Stimulated activated effector memory CD8-positive, alpha-beta T cell treated with anti-CD3 and anti-CD28 coated beads, Interleukin-12 subunit alpha, Interleukin-12 subunit beta, amount 100 ng/mL, for 72 hours (primary cell): ENCODE measurements at places on chromosomes 16 and 17.
A peak's percentile ranks its signal among the peaks of the same experiment; 100 is the strongest.

DNA sequence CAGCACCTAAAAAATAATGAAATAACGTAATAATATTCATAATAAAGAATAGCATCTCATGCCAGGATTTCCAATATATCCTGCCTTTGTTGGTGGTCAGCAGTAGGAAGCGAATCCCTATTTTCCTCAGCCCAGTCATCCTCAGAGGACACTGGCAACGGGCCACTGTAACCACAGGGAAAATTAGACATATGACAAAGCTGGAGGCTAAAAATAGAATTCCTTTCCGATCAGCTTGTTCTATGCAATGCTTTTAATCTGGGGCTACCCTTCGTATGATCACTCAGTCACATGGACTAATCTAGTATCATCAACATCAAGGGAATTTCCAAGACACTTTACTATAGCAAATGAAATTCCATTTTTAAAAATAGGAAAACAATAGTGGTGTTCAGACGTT lies 246.9 kb upstream of the KCNJ16 start:
- DNase-seq: no peak

- DNase-seq: no peak
These were observed 89.3 kb downstream of the SMG6 start for GRCh38 chr17:2214047-2214928.

GRCh38 chr16:57635266-57636097 lies 7.1 kb downstream of the ADGRG1 start:
- no peak for DNase-seq

- no peak for DNase-seq
These were observed 81.6 kb downstream of the DNAH17 start for GRCh38 chr17:78495634-78496033.

- DNase-seq: no peak
These were observed 45.7 kb upstream of the MRPS23 start for GRCh38 chr17:57895382-57896060.

GRCh38 chr17:82314727-82315605 lies 2.4 kb downstream of the CD7 start:
- no peak for DNase-seq

GRCh38 chr16:17321824-17322223 lies 148.9 kb downstream of the XYLT1 start:
- no peak for DNase-seq

GRCh38 chr16:70018254-70018653 lies 67.1 kb downstream of the CLEC18A start:
- no peak for DNase-seq

- no peak for DNase-seq
These were observed 2.9 kb upstream of the TMEM102 start for GRCh38 chr17:7432296-7432695.

DNA sequence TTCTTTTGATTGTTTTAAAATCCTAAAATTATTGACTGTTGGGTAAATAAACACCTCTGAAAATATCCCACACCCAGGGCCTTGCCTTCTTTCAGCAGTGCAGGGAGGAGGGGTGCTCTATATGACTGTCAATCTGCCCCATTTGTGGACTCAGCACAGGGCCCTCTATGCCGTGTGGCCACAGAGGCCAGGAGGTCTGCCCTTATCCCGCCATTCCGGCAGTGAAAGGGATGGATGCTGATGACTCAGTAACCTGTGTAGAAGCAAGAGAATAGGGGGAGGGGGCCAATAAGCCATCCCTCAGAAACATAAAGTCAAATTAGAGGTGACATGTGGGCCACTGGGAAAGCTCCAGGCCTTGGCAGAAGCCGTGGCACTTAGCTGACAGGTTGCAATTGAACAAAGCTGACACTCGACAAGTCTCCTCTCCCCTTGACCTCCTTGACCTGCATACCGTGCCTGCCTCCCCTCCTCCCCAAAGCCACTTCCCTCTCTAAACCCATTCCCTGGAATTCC lies 281.4 kb upstream of the DYNLRB2 start:
- no peak for DNase-seq

DNA sequence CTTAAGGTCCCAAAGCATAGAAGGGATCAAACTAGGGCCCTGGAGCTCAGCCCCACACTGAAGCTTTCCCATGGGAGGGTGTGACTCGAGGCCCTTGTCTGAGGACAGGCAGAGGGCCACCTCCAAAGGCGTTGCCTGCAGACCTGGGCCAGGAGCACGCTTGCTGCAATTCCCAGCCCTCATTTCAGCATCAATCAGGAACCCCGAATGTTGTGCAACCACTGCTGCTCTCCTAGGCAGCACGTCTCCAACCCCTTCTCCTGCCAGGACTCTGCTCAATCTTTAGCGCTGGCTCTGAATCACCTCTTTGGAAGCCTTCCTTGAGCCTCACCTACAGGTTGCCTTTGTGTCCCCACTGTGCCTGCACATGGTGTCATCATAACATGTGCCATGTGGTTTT lies 14.0 kb upstream of the ATP2C2 start:
- DNase-seq: no peak

GRCh38 chr16:87461466-87461991 lies 31.3 kb downstream of the ZCCHC14 start:
- no peak for DNase-seq

- DNase-seq: no peak
These were observed 2.2 kb downstream of the GAA start for GRCh38 chr17:80103449-80104085.

- DNase-seq: no peak
These were observed 35.0 kb downstream of the ENGASE start for GRCh38 chr17:79109584-79109983.

GRCh38 chr16:49640581-49640980 lies 215.3 kb downstream of the ZNF423 start:
- no peak for DNase-seq

DNA sequence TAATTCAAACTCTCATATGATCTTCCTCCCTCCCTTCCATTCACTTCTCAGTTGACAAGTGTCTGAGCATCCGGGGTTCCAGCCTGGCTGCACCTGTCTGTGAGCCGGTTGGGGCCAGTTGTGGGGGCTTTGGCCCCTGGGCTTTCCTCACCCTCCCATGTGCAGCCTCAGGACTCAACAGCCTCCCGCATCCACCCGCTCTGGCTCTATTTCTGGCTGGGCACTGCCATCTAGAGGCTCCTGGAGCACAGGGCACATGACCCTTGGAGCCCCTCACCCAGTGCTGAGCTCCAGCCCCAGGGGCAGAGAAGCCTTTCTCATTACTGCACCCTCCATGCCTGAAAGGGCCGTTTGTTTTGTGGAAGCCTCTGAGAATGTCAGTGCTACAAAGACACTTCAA lies 43.3 kb downstream of the HAPSTR1 start:
- peak; percentile 73 for DNase-seq

GRCh38 chr16:85062845-85063244 lies 35.2 kb downstream of the KIAA0513 start:
- no peak for DNase-seq

- no peak for DNase-seq
These were observed 13.4 kb upstream of the CRISPLD2 start for GRCh38 chr16:84806256-84806889.

DNA sequence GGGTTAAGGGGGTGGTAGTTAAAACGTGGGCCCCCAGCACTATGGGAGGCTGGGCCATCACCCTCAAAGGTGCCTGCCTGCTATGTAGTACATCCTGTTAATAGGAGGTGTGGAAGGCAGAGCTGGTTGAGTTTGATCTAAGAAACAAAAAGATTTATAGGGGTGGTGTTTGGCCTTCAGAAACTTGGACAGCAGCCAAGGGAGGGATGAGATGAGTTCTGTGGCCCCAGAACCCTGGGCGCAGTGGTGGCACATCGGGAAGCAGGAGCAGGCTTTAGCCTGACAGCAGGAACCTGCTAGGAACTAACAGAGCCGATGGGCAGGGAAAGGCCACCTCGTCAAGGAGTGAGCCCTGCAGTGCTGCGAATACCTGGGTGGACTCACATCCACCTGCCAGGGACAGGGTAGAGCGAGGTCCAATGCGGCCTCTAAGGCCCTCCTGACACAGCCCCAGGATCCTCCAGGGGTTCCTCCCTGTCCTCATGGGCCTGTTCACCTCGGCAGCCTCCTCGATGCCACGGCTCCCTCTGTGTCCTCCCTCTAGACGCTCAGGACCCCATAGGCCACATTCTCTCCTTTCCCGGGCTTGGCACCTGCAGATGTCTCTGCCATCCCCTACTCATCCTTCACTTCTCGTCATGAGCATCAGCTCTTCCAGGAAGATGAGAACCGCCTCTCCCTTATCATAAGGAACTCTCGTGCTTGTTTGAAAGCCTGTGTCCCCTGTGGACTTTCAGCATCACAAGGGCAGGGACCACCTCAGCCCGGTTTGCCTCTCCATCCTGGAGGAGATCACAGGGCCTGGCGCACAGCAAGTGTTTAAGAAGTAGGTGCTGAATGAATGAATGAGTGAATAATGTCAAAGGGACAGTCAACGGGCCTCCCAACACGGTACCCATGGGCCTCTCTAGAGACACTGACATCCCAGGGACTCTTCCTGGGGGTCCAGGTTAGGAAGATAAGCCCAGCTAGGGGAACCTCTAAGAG lies 103.5 kb upstream of the TNRC6C start:
- DNase-seq: no peak

- no peak for DNase-seq
These were observed 1.7 kb downstream of the CDH5 start for GRCh38 chr16:66367968-66368891.
